T follicular helper cell (primary cell): ENCODE measurements at places on chromosomes 1 and 21.

DNA sequence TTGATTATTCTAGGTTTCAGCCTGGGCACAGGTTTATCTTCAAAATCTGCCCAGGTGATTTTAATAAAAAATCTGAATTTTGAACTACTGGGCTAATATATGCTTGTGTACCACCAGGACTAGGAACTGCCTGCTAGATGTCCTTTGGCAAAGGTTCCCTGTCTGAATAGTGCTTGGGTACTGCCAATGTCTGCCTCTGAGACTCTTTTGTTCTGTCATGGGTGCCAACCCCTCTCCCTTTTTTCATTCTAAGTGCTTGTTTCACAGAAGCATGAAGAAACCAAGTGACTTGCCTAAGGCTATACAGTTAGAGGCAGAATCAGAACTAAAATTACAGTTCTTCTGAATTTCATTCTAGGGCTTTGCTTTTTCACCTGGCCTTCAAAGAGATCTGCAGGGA, 106.3 kb upstream of the CACHD1 start:
- DNase-seq: no peak

DNA sequence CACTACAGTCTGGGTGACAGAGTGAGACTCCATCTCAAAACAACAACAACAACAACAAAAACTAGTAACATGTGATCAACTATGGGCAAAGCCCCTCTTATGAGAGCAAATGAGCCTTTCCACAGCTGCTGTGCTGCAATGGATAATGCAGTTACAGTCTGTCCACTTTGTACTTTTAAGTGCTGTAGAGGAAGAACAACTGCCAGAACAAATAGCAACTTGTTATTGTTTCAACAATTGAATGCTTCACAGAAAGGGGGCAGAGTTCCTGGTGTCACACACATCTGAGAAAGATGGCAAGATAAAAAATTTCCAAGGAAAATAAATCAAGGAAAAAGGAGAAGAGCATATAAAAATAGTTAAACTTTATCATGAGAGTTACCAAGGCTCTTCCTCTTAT, 243.6 kb upstream of the DMRTA2 start:
- no peak for DNase-seq

- no peak for DNase-seq
Observed at GRCh38 chr1:163863731-163864130, 542.0 kb downstream of the NUF2 start.

GRCh38 chr1:62728963-62729362, 40.8 kb upstream of the DOCK7 start:
- DNase-seq: no peak

DNA sequence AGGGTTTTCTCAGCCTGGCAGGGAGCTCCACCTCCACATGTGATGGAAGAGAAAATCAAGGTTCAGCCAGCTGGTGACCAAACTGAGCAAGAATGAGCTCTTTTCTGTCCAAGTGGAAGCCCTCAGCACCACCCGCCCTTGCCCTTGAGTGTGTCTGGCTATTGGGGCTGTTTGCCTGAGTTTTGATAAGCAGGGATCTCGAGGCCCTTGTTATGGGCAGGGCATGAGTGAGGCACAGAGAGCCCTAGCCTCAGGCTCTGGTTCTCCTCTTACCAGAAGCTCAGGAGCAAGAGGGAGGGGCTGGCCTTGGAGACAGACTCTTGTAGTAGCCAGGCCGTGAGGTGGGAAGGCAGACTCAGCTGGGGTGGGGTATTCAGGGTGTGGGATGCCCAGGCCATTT, 37.5 kb upstream of the ARF1 start:
- no peak for DNase-seq

GRCh38 chr1:152112101-152112884, 3.0 kb downstream of the TCHH start:
- DNase-seq: no peak

DNA sequence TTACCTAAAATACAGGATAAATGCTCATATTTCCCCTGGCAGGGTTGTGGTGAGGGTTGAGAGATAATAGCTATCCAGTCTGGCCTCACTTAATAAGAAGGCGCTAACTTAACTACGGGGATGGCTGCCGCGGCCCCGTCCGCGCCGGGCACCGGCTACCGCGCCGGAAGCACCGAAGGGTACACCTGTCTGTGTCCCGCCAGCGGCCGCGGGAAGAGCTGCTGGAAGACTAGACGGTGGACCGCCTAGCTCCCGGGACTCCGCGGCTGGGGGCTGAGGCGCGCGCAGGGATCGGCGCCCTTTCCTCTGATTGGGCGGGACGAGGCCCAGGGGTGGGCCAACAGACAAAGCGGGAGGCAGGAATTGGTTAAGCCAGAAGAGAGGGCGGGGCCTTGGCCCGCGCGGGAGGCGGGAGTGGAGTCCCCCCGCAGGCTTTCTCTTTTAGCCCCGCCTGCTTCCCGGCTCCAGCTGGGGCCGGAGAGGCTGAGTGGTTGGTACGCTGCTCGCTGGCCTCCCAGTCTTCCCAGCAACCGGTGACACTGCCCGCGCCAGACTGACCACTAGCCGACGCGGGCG, at the start of gene ZNF672:
ZNF672 (plus strand) TSS at position 444 of the 576 bp plus-strand sequence. CDS start 9,051 bp downstream, outside the sequence.
- DNase-seq: peak; percentile 91

GRCh38 chr1:204258213-204259115, 44.7 kb upstream of the GOLT1A start:
- no peak for DNase-seq

DNA sequence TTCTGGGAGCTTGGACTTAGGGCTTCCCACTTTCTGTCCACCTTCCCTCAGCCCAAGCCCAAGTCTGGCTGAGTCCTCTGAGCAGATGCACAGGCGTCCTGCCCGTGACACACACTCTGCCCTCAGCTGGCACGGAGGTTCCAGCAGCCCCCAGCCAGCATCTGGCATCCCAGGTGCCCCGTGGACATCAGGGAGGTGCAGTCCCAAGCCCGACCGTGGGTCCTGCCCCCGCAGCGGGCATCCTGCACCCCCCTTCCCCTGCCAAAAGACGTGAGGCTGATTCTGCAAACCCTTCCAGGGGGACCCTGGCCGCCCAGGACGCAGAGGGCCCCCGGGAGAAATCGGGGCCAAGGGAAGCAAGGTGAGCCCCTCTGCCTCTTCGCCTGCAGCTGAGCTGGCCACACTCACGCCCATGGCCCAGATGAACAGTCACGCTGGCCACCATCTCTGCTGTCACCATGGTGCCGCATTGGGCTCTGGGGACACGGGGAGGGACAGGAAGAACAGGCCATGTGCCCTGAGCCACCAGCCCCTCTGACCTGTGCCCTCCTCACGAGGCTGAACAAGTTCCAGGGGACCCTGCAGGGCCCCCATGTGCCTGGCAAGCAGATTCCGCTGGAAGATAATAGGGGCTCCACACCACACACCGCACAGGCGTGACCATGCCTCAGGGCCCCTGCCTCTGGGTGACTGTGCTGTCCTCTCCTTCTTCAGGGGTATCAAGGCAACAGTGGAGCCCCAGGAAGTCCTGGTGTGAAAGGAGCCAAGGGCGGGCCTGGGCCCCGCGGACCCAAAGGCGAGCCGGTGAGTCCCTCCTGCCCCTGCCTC, 20.6 kb downstream of the COL6A2 start:
- DNase-seq: no peak

GRCh38 chr1:230975636-230976035, 3.0 kb downstream of the TTC13 start:
- no peak for DNase-seq

- DNase-seq: no peak
Observed at GRCh38 chr1:225769687-225770086, 7.9 kb upstream of the SRP9 start.

GRCh38 chr1:97089173-97089572, 367.6 kb downstream of the PTBP2 start:
- DNase-seq: no peak

- no peak for DNase-seq
Observed at GRCh38 chr1:20126041-20126805, 6.9 kb upstream of the PLA2G2D start.

GRCh38 chr1:222974496-222974895, 159.7 kb downstream of the DISP1 start:
- no peak for DNase-seq

GRCh38 chr1:17209430-17209829, 4.5 kb downstream of the PADI1 start:
- DNase-seq: no peak

DNA sequence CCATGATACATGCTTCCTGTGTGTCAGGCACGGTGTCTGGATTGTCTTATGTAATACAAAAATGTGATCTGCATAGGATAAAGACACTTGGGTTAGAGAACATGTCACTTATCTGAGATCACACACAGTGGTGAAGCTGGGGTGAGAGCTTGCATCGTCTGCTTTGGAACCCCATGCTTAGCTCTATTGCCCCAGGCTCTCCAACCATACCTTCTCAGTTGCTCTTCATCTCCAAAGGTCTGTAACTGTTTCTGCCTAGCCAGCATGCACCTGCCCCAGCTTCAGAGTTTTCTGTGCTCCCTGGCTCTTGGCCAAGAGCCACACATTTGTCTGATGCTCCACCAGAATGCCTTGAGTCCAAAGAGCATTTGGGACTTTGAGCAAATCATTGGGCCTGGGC, 93.9 kb upstream of the COG2 start:
- no peak for DNase-seq
